ENCODE measurements at places on chromosomes 3 and 15.

GRCh38 chr3:178359728-178360127 lies 176.5 kb upstream of the KCNMB2 start:
- DNase-seq = no peak

DNA sequence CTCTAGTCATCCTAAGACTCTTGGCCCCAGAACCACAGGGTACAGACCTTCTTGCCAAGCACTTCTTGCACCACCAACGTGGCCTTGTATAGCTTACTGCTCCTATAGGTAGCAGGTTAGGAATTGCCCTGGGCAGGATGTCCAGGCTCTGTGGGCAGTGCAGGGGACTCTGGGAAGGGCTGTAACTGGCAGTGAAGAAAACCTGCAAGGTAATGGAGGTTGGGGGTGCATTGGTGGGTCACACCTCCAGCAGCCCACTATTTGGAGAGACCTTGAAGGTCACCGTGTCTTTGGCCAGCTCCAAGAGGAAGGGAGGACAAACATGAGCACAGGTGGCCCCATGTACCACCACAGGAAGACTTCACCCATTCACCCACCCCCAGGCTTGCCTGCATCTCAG lies 21.3 kb upstream of the XYLB start:
- DNase-seq = no peak

GRCh38 chr3:19934098-19934566 lies at the start of gene EFHB:
Gene EFHB (minus strand): TSS chr3:19934217. CDS start chr3:19934018, 199 bp downstream.
- DNase-seq = no peak

DNA sequence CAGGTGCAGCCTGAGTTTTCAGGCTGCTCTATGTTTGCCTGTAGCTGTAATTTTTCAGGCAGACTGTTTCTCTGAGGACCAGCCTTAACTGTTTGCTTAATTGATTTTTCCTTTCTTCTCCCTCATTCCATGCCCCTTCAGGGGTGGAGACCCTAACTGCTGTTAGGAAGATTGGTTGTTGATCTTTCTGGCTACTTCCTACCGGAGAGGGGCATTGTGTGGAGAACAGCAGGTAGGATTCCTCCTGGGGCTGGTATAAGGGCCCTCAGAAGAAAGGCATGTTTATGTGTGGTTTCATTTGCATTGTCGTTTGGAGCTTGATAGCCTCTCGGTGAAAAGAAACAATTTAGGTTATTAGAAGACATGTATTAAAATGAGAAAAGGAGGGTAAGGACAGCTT lies 56.9 kb upstream of the GOLGA6L2 start:
- no peak for DNase-seq

DNA sequence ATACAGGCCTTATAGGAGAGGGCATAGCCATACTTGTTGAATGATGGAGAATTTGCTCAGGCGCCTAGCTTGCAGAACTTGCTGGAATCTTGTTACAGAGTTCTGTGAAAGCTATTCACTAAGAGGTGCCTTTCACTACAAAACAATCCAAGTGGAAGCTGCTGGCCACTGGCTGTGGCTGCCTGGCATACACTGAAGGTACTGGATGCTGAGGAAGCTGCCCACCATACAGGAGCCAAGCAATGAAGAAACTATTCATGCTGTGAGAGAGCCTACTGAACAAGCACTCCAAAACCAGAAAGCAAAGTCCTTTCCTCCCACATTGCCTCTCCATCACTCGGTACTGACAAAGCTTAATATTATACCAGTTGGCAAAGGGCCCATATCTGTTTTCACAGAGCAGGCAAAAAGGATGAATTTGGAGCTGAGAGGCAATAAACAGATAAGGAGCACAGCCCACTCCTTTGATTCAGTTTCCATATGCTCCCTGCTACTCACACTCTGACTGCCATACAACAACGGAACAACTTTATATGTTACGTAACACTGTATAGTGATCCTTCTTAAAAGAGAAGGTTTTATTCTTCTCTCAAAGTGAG lies 192.6 kb upstream of the ALCAM start:
- no peak for DNase-seq

DNA sequence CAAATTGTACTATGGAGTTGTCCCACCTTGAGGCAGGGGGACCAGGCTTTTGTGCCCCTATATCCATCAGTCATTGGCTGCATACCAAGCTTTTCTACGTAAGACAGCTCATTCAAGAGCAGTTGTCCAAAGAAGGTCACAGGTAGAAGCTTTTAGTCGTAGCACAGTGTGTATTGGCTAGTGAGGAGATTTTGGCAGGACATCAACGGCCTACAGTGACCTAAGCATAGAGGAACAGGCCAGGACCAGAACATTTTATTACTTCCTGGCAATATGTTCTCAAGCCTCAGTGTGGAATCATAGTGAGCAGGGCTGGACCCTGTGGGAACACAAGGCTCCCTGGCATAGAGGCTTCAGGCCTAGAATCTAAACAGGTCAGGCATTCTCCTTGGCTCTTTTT lies 105.4 kb upstream of the ANKRD28 start:
- DNase-seq = no peak

GRCh38 chr15:89802986-89803824 lies 11.4 kb downstream of the ANPEP start:
- DNase-seq = no peak

DNA sequence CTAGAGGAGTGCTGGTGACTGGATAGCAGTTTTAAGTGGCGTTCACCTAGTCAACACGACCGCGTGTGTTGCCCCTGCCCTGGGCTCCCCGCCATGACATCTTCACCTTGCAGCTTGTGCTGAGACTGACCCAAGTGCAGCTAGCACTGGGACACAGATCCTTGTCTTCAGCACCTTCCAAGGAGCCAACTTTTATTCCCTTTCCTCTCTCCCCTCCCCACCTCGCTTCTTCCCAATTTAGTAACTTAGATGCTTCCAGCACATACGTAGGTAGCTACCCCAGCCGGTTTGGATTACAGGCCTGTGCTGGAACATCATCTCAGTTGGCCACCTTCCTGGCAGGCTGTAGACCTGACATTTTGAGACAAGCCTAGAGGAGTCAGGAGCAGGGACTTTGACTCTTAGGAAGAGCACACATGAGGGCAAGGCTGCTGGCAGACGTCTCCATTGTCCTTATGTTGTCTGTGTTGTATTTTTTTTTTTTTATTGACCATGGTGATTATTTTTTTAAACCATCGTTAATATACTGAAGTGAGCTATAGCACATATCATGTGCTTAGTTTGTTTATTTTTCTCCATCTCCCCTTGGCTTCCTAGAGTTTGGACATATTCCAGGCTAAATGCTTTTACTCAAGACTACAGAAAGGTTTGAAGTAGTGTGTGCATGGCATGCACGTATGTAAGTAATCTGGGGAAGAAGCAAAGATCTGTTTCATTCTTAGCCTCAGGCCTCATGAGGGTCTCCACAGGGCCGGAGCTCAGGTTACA lies 61.1 kb downstream of the AAGAB start:
- no peak for DNase-seq

DNA sequence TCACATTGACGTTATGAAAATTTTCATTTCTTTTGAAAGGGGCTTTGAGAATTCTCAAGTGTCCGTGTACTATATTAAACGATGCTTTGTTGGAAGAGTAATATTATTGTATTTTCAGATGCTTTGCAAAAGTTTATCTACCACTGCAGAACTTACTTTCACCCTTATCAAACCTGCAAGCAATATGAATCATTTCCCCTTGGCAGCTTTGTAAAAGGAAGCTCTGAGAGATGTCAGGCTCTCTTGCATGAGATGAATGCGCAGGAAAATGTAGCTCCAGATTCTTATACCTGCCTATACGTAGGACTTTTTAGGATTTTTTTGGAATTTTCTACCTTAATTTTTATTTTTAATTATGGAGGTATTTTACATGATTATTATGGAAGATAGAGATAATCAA lies 34.5 kb downstream of the GPD1L start:
- no peak for DNase-seq

DNA sequence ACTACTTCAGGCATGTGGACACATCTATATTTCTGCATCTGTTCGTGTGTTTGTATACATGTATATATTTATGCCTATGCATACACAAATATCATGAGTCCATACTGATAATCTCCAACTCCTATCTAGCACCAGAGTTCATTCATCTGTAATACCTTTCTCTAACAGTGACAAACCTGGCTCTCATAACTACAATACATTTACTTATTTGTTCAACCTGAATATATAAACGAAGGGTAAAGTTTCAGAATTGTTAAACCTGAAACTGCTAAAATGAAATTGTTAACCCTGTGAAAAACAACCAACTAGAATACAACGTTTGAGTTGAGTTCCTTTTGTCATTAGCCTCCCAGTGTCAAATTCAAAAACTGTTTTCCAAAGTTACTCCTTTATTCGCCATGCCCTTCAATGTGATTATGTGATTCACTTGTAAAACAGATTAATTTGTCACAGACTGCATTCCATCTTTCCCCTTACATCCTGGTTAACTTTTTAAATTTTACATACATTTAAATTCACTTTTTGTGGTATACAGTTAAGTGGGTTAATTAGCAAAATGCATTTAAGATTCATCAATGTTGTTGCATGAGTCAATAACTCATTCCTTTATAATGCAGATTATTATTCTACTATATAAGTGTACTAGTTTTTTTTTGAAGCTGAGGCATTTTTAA lies 58.5 kb downstream of the PIK3R4 start:
- no peak for DNase-seq

DNA sequence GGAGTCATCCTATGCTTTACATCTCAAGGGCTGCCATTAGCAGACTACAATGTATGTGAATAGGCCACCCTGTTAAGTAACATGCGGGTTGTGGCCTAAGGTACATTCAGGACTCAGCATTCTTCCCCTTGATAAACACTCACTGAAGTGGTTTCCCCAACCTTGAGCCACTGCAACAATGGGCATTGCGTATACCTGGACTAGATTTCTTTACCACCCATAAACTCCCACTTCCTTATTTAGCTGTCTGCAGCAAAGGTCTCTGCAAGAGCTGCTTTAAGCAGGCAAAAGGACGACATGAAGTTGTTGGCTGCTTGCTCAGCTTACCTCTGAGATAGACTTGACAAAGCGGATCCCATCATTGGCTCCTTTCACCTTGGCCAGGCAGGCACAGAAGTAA lies 16.2 kb downstream of the FYCO1 start:
- DNase-seq = peak; percentile 33

DNA sequence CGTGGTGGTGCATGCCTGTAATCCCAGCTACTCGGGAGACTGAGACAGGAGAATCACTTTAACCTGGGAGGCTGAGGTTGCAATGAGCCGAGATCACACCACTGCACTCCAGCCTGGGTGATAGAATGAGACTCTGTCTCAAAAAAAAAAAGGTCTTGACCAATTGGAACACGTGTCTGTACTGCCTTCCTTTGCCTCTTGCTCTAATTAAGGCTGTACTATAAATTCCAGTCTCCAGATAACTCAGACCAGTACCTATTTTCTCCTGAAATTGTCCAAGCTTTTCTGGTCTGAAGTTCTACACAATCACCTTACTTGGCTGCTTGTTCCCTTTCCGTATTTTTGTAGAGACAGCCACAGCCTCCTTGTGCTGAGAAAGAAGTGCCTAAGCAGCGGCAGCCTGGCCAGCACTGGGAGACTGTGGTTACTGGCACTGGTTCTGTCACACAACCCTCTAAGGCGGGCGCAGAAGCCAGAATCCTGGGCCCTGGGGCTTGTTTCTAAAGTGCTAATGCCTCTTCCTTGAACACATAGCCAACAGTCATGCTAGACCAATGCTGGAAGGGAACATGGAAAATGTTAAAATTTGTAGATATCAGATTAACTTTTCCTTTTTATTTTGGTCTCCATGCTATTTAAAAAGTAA lies 6.2 kb upstream of the CEP70 start:
- no peak for DNase-seq

All from stimulated activated naive B cell treated with anti-CD40 and anti-IgM and Interleukin-4, amounts not matched to agents 10 μg/mL and 1 μg/mL and 100 μg/mL, for 72 hours (primary cell).